Kidney capillary endothelial cell (primary cell): ENCODE measurements at places on chromosomes 13 and 19.
A peak's percentile ranks its signal among the peaks of the same experiment; 100 is the strongest.

GRCh38 chr13:35025314-35025713, 83.2 kb downstream of the NBEA start:
- DNase-seq: no peak

GRCh38 chr19:17796838-17797423, 2.0 kb downstream of the B3GNT3 start:
- no peak for DNase-seq

GRCh38 chr13:81714513-81714912, 1373.6 kb upstream of the SPRY2 start:
- no peak for DNase-seq

GRCh38 chr19:55613930-55614710, 8.7 kb downstream of the ZNF865 start:
- DNase-seq: no peak

DNA sequence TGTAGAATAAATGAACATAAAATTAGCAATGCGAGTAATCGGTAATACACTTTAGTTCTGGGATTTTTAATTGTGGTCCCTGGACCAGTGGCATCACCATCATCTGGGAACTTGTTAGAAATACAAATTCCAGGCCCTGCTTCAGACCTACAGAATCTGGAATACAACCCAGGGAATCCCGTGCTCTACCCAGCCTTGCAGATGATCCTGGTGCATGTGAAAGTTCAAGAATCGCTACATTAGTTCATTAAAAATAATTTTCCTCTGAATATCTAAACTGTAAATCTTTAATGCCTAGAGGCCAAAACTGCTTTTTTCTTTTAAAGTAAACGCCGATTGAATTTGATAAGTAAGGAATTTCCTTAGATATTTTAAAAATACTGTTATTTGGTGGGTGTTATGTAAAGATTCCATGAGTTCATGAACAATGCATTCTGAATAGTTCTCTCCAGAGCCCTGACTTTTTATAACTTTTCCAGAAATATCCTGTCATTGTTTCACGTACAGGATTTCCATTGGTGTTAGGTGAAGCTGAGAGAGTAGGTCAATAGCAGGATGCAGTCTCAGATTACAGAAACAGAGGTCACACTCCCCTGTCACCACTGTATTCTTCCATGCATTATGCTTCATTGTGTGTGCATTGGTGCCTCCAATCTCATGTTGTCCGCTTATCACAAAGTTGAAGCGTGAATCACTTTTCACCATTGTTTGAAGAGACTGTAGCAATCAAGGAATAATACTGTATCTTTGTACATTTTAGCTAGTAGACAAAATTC, 596.5 kb upstream of the KLF12 start:
- peak; percentile 87 for DNase-seq

GRCh38 chr19:35318679-35319448, 10.1 kb upstream of the CD22 start:
- DNase-seq: peak; percentile 99
